ENCODE measurements at places on chromosomes 7 and 10.

DNA sequence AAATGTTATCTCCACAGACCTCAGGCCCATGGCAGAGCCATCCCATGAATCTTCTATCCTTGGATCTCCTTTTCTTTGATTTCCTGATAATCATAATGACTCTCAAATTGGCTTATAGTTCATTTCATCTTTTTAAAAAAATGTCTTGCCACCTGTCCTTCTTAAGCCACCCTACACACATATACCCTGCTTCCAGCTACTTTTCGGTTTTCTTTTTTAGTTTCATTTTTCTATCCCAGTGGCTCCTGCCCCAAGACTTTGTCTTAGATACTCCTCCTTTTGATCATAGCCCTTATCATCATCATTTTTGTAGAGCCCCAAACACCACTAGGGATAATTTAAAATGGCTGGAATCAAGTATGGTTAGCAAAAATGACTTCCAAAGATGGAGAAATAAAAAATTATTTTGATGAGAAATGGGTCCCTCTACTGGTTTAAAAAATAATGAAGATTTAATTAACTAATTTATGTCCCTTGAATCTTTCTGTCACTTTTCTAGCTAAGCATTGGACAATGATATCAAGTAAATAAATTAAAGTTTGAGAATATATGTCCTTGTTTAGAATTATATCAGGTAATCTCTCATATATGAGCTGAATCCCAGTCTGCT lies 277.3 kb upstream of the SEMA3D start:
- no peak for DNase-seq

DNA sequence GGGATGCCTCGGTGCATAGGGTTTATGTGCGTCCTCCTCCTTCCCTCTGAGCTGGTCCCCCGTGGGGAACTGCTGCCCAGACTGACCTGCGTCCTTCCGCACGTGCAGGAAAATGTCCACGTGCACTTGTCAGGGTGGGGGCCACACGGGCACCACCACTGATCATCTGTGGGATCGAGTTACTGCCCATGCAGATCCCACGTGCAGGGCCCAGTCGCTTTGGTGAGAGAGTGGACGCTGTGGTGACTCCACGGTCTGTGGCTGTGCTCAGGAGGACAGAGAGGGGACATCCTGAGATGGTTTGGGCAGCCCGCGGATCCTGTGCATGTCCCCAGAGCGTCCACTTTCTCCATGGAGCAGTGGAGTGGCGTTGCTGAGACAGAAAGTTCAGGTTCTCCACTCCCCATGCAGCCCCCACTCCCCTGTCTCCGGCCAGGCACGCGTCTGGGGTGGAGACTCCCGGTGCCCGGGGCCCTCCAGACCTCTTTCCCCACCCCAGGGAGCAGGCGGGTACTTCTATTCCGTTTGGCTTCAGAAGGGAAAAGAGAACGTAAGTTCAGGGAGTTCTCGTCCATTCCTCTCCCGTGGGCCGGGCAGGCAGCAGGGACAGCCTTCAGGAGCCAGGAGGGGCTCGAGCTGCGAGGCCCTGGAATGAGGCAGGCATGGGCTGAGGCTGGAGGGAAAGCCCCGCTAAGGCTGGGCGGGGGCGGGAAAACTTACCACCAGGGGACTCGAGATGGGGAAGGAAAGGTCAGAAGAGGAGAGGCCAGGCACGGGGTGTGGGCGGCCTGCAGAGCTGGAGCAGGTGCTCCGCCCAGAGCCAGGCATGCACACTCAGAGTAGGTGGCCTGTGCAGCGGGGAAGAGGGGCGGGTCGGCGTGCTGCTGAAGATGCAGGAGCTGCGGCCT lies 59.9 kb downstream of the EGFR start:
- DNase-seq: peak; percentile 78

DNA sequence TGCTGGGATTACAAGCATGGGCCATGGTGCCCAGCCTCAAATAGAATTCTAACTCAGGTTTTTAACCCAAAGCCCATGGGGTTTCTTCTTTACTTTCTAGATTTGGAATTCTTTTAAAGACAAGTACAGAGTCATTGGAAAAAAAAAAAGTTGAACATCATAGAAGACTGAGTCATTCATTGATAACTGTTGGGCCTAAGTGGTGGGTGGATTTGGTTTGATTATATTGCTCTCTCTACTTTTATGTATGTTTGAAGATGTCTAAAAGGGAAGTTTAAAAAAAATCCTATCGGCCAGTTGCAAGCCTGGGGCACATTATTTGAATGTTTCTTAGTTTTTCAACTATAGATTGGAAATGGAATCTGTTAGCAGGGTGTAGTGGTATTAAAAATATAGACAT lies 49.7 kb downstream of the INPP5F start:
- no peak for DNase-seq

DNA sequence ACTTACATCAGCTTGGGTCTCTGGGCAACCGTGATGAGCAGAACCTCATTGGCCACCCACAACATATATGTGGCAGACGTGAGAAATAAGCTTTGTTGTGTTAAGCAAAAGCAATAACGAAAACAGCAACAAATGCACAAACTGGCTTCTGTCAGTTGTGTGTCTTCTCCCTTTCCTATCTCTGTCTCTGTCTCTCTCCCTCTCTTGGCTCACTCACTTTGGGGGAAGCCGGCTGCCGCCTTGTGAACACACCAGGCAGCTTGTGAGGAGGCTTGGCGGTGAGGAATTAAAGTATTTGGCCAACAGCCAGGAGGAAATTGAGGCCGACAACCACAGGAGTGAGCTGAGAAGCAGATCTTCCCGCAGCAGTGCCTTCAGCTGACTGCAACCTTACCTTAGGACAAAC lies 21.9 kb upstream of the CDCA7L start:
- DNase-seq: no peak

- no peak for DNase-seq
These were observed 24.9 kb downstream of the BZW2 start for GRCh38 chr7:16670731-16671344.

GRCh38 chr7:95001815-95002561 lies 94.6 kb downstream of the PPP1R9A start:
- no peak for DNase-seq

DNA sequence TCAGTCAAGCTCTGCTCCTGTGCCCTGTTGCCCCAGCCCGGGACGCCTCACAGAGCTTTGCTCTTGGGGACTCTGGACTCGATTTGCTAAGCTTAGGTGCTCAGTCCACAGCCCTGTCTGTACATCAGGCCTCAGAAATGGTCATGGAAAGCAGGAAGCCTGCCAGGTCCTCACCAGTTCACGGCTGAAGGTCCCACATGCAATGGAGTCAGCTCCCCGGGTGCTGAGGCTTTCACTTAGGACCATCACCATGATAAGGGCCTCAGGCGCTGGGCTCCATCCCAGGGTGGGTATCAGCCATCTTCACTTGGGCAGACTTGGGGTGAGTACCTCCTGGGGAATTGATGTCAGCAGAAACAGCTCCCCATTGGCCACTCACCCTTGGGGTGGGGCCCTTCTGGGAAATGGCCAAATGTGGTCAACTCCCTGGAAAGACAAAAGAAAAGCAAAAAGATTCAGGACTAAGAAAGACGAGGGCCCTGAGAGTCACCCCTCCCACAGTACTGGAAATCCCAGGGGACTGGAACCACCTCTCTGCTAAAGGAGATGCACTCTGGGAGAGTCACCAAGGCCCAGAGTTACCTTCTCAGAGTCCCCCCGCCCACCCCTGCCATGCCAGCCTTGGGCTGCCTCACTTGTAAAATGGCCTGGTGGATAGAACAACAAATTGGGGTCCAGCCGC lies 37.6 kb downstream of the FAM53B start:
- DNase-seq: no peak

DNA sequence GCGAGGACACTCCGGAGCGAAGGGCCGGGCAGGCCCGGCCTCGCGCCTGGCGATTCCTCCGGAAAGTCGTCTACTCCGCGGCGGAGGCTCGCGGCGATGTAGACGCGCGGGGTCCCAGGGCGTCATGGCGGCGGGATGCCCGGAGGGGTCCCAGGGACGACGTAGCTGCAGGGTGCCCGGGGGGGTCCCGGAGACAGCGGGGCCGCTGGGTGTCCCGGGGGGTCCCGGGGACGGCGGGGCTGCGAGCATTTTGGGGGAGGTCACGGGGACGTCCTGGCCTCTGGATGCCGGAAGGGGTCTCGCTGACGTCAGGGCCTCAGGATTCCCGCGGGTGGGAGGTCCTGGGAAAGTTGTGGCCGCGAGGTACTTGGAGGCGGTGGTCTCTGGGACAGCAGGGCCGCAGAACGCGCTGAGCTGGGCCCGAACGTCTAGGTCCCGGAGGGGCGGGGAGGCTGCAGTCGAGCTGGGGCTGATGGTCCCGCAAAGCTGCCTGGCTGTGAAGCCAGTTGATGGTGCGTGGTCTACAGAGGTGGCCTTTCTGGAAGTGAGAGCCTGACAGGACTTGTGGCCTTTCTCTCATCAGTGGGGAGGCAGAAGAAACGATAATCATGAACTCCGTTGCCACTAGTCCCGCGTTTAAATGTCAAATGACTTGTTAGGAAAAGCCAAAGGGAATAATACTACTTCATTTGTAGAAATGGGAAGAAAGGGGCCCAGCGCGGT lies 637 bp downstream of the HSPA14 start:
- DNase-seq: peak; percentile 71

DNA sequence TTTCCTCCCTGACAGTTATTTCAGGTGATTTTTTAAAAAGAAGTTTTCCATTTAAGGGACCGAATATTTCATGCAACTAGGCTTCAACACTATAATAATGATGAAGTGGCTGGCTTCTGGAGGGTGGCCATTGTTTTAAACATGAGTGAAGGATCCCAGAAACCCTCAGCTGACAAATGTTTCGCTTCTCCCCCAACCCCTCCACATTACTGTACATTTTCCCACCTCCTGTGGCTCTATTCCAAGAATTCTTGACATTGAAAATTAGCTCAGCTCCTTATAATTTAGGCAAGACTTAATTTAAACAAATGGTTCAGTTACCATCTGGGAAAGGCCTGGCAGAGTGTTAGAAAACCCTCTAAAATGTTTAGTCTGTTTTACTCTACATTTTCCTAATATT lies 129.9 kb upstream of the CDCA7L start:
- DNase-seq: no peak

DNA sequence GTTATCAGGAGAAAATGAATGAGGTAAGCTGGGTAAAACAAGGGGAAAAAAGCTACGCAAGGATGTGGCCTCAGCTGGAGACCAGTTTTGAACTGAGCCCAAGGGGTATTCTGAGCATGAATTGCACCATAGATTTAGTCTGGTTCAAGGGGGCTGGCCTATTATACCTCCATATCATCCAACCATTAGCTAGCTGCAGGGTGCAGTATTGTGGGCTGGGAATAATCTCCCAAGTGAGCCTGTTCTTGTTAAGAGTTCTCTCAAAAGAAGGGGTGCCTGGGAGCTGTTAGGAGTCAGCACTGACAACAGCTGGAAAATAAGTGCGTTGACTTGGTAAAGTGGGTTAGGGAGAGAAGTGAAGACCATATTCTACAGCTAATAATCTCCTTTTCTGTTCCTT lies 8.0 kb downstream of the TAS2R16 start:
- no peak for DNase-seq

DNA sequence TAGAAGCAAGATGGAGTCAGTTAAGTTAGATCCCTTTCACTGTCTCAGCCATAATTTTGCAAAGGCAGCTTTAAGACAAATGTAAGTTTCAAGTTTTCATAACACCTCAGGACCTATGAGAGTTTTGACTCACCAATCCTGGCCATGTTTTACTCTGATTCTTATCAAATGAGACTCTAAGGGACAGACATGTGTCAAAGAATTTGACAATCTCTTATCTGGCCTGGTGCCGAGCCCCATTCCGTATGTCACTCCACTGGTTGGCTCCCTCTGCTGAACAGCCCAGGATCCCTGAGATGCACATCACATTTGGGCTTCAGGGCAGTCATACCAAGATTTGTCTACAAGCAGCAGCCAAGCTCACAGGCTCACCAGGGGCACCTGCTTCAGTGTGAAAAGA lies 187.6 kb upstream of the STK17A start:
- DNase-seq: no peak

- DNase-seq: no peak
These were observed 25.0 kb upstream of the TMEM229A start for GRCh38 chr7:124057872-124058271.

- DNase-seq: no peak
These were observed 65.4 kb upstream of the GNA12 start for GRCh38 chr7:2909471-2910039.

DNA sequence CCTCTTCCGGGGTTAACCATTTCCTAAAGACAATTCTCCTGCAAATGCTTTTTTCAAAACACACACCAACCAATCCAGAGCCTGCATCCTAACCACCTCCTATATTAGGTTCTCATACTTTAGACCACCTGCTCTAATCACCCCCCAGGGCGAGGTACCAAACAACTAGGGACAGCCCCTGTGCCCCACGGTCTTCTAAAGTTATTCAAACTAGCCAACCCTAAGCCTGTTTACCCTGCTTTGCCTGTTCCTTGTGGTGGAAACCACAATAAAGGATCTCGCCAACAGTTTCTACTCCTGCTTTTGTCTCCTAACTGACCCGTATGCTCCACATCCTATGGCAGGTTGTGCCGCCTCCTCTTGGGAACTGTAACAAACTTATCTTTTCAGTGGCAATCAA lies 21.1 kb downstream of the SP4 start:
- DNase-seq: no peak

DNA sequence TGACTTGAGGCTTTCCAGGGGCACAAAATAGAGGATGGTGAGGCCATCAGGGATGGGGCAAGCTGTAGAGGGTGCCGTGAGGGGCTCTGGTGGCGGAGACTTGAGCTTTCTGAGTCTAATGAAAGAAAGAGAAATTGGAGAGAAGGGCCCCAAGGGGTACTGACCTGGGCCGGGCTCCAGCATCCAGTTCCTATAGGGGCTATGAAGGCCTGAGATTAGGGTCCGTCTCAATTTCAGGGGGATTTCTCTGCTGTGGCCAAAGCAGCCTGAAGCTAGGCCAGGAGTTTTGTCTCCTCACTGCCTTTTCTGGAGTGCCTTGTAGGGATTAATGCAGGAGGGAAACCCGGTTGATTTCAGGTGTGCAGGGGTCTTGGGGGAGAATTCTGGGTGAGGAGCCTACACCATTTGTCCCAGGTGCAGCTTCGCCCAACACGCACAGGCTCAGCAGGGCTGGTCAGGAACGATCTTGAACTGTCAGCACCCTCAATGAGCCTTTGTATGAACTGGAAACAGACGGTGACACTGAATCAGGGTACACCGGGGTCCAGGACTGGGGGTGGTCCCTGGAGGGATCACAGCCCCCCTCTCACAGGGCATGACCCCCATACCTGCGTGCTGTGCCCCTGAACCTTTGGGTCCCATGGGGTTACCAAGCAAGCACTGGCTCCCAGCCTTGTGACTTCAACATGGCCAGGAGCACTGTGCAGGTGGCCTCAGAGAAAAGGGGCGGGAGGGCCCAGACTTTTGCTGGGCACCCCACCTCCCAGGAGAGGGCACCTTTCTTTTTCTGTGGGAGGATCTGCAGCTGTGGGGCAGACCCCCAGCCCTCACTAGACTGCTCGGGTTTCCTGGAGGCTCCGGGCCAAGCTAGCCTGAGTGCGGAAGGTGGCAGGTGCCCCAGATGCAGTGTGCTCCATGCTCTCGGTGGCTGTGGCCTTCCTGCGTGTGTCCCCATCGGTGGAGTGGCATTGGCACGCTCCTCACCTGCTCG lies 122.9 kb upstream of the RET start:
- DNase-seq: peak; percentile 23

- no peak for DNase-seq
These were observed 2.8 kb upstream of the WAPL start for GRCh38 chr10:86524225-86524962.

GRCh38 chr7:140695381-140695780 lies 1.1 kb upstream of the NDUFB2 start:
- no peak for DNase-seq

GRCh38 chr7:68173513-68173912 lies 1176.9 kb downstream of the TYW1 start:
- DNase-seq: no peak

GRCh38 chr10:132359305-132360040 lies 27.5 kb downstream of the LRRC27 start:
- DNase-seq: no peak
